ENCODE measurements at places on chromosomes 2 and 18.

DNA sequence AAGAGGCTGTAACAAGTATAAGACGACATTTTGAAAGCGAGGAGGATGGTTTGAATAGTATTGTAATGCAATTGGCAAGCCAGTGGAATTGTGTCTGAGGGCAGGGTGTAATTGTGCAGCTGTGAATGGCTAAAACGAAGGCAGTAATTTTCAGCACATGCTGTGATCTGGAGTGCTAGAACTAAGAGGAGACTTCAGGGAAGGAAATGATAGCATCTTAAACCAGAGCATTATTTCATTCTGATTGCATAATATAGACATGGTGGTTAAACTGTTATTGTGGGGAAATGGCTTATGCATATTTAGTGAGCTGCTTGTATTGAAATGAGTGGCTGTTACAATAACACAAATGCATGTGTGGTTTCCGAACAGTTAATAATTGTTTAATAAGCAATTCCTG, 36.3 kb downstream of the THSD7B start:
- DNase-seq, result no peak

DNA sequence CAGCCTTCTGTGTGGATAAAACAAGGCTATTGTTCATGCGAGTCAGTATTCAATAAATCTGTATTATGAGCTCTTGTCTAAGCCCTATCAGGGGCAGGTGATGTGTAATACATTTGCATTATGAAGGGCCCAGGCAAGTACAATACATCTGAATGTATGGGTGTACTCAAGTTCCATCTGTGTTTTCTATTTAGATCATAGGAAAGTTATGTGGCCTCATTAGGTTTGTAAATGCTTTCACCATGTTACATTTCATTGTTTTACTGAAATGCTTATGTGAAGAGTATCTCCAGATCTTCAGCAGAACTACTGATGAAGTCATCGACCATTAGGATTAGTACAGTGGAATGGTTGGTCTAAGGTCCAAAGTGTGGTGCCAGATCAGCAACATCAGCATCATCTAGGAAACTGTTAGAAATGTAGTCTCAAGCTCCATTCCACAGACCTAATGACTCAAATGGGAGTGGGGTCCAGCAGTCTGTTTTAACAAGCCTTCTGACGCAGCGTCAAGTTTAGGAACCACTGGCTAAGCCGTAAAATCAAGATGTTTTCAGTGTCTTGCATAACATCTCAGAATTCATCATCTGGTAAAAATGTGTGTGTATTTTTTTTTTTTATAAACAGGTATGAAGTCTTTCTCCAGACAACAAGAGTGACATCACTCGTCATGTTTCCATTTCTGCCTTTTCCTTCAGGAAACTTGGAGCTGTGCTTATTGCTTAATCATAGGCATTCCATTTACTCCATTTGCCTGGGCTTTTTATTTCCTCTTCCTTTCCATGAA, 80.5 kb downstream of the LYPD6 start:
- peak; percentile 58 for DNase-seq

- no peak for DNase-seq
These were observed 414.2 kb downstream of the NBAS start for GRCh38 chr2:15146960-15147359.

DNA sequence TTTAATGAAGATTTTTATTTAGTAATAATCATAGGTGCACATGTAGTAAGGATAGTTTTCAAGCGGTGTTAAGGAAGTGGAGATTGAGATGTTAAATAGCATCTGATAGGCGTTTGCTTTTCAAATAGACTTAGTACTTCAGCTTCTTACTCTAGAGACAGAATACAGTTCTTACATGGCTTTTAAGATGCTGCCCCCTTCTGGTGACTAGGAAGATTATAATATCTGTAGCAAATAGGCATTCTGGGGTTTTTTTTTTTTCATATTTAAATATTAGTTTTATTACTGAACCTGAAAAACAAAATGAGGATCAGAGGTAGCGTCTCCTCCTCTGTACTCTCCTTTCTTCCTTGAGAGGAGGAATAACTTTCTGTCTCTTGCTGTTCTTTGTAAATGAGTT, 100.2 kb downstream of the AGAP1 start:
- DNase-seq, result no peak

DNA sequence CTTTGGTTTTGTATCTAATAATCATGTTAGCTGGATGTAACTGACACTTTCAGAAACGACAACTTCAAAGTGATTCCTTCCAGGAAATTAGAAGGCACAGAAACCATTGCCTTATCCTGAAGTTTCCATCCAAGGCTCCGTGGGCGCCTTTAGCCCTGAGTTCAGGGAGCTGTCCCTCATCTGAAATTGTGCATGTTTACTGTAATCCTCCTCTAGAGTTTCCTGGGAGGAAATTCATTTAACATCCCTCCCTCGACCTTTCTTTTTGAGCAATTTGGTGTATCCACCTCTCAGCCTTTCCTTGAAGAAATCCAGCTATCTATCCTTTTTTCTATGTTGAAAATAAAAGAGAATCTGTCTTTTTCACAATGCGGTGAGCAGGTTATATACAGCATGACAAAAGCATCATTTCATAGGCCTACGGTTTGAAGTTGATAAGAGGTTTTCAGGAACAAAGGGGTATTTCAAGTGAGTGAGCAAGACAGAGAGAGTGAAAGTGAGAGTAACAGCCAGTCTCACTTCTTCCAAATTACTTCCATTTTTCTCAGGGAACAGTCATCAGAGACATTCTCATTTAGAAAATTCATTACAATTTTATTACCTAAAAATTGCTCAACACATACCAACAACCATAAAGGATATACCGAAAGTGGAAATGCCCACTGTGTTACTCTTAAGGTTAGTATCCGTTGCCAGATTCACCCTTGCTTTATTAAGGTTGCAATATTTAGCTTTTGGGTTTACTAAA, 167.3 kb downstream of the MREG start:
- DNase-seq, result no peak

GRCh38 chr2:44974064-44974715, 32.7 kb downstream of the SIX3 start:
- DNase-seq, result no peak

GRCh38 chr2:182814380-182814779, 52.1 kb downstream of the FRZB start:
- no peak for DNase-seq
